ENCODE measurements at places on chromosomes 1 and 21.
A peak's percentile ranks its signal among the peaks of the same experiment; 100 is the strongest.

DNA sequence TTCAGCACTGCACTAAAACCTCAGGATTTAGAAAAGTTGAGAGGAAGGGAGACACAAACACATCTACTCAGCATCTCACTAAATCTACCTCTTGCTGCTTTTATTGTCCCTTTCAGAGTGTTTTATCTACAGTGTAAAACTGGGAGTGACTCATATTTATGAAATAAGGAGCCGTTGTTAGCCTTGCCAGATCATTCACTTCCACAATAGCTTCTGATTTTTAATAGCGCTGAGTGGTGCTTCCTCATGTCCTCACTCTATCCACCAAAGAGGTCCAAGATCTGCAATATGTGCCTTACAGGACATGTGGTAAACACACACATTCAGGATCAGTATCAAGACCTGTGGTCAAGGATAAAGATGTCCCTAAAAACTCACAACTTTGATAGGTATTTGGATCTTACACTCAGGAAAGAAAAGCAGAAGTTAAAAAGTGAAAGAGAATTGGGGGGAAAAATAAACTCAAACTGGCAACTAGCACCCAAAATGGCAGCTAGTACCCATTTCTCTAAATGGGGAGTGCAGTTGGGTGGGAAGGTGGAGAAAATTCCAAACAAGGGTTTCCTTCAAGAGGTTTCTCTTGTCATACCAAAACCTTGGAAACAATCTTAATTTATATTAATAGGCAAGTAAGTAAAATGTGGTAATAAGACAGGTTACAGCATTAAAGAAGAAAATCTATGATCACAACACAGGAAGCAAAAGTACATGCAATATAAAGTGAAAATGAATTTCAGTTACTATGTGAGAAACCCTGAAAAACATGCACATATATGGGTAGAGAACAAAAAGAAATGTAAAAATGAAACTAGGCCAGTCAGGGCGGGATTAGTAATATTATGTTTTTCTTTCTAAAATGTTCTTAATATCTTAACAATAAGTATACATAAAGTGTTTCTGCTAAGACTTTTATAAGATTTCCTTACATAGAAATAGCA lies 15.9 kb downstream of the DUSP10 start:
- DNase-seq, result peak; percentile 41

DNA sequence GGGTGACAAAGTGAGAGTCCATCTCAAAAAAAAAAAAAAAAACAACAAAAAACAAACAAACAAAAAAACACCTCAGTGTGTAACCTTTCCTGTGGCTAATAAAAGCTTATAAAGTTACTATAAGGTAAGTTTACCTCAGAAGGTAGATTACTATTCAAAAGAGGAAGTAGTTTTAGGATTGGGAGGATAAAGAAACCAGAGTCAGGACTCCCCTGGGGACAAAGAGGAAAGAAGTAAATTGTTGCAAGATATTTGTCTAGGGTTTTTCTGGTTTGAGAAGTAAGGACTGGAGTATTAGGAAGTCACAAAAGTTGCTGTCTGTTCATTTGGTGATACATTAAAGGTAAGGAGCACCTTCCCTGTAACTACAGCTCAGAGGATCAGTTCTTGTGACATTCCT lies 23.8 kb upstream of the CENPF start:
- no peak for DNase-seq

GRCh38 chr1:46708121-46708520 lies 10.8 kb downstream of the EFCAB14 start:
- DNase-seq, result no peak

DNA sequence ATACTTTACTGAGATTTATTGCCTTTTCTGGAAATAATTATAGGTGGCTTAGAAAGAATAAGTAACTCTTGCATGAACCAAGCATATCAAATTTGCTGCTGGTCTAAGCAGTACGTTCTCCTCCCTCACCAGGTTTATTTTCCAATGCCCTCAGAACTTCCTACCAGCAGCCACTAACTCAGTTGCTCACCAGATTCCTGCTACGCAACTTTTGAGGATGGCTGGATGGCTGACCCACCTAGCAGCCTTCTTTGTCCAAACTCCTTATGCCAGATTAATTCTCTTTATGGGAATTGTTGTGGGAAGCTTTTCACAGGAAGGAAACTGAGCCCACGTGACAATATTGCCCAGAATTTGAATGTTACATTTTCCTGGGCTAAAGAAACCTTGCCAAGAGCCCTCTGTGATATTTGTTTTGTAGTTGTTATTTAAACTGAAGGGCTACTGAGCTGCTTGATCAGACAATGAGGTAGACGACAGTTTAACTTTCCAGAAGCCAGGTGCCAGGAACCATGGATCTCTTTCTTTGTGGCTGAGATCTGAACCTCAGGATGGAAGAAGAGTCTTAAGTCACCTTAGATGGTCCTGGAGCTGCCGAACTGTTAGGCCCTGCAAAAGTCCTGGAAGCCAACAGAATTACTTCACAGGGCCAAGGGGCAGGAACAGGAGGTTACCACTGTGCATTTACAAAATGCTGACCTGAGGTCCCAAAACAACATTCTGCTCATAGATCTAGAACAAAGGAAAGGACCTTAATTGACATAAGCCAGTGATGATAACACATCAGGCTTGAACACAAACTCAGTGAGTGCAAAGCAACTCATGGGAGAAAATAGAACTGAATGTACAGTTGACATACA lies 85.5 kb upstream of the ATP1A1 start:
- no peak for DNase-seq

- peak; percentile 82 for DNase-seq
Observed at GRCh38 chr21:33266050-33266788, at the start of gene IL10RB. TSS of gene IL10RB (plus strand) at chr21:33266367. CDS start at chr21:33266466, 99 bp downstream.

DNA sequence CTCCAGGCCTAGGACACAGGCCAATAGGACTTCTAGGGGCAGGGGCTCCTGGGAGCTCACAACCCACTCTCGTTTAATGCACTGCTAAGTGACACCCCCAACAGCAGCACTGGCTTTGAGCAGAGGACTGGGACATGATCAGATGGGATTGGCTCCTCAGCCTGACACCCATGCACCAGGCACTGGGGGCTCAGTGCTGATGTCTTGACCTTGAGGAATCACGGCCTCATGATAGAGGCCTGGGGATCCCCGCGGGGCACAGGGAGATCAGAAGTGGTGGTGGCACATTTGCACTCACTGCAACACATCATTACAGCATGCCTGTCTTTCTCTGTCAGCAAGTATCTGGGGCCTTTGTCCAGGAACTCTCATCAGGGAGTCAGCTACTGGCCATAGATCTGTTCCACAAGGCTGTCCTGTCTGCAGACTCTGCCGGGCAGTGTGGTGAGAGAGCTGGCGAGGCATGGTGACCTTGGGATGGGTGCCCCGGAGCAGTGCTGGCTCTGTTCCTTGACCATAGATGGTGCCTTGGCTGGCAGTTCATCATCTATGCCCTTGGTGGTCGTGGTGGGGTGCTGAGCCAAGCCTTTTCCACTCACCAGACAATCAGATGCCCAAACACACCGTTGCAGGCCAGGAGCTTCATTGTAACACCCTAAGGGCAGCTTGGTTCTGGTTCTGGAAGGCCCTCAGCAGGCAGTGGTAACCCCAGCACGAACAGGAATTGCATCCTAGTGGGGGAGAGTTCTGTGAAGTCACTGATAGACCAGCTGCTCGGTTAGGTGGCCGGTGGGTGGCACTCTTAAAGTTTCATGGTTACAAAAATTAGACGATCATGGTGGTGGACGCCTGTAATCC lies 22.2 kb upstream of the PARP1 start:
- DNase-seq, result no peak

DNA sequence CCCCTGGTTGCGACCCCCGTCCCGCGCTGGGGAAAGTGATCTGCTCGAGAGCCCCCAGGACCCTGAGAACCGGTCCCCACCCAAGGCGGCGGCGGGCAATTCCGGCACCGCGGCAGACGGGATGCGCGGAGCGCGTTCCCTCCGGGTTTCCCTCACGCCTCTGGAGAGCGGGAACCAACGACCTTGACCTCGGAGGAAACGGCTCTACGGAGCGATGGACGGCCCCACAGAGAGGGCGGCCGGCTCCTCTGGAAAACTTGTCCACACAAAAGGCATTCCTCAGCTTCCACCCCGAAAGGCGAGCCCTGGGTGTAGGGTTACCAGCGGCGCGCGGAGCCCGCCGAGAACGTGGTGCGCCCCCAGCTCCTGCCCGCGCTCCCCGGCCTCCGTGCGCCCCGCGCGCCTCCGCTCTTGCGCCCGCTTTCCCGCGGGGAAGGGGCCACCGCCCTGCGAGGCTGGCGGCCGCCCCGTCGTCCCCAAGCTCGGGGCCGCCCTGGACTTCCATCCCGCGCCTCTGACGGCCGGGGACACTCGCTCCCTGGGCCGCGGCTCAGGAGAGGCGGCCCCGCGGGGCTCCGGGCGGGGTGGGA lies 391 bp upstream of the KIAA1614 start:
- peak; percentile 70 for DNase-seq

GRCh38 chr1:94160811-94161210 lies 39.9 kb upstream of the ABCA4 start:
- DNase-seq, result peak; percentile 87

DNA sequence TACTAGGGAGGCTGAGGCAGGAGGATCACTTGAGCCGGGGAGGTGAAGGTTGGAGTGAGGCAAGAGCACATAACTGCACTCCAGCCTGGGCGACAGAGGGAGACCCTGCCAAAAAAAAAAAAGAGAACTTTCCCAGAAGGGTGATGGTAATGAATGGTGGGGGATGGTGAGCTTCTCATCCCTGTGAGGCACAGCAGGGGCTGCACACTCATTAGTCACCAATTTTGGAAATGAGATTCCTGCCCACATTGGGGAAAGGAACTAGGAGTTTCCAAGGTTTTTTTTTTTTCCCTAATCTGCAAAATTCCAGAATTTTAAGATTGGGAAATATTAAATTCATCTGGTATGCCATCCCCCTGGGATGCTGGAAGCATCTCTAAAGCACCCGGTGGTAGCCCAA lies 50.2 kb upstream of the SSBP3 start:
- DNase-seq, result no peak

DNA sequence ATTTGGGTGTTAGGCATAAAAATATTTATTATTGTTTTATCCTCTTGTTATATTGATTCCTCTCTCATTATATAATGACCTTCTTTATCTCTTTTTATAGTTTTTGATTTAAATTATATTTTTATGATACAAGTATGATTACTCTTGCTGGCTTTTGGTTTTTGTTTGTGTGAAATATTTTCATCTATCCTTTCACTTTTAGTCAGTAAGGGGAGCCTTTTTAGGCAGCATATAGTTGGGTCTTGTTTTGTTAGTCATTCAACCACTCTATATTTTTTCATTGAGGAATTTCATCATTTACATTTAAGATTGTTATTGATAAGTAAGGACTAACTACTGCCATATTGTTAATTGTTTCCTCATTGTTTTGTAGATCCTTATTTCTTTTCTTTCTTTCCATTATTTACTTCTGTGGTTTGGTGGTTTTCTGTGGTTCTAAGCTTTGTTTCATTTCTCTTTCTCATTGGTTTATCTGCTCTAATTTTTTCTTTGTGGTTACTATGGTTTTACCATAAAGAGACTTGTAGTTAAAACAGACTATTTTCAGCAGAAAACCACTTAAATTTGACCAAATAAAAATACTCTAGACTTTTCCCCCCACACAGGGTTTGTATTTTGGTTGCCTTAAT lies 593.1 kb downstream of the NUF2 start:
- no peak for DNase-seq

DNA sequence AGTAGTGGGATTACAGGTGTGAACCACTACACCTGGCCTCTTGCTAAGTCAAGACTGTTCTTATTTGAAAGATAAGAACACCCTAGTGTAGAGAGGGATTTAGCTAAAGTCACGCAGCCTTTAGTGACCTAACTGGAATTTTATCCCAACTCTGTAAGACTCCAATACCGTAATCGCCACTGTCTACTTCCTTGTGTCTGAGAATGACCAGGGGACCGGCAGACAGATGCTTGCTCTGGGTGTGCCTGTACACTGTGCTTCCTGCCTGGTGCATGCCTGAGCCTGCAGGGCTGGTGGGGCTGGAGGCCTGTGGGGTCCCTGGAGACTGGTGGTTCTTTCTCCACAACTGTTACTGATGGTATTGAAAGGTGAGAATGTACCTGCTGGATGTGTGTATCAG lies 15.3 kb downstream of the MFSD2A start:
- DNase-seq, result no peak

DNA sequence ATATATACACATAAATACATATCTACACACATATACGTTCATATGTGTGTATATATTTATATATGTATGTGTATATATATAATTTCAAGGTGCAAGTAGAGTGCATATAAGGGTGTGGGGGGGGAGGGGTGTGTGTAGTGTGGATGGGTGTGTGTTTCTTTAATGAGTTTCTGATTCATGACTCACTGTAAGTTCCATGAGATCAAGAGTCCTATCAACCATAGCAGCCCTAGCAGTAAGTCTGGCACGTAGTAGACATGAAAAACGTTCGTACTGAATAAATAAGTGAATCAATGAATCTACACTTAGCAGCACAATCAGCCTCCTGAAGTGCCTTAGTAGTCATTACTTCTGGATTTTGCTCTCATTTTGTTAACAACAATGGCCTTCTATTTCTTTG lies 61.9 kb upstream of the KRTAP11-1 start:
- DNase-seq, result peak; percentile 1

- DNase-seq, result no peak
Observed at GRCh38 chr21:36245115-36245514, 74.9 kb upstream of the MORC3 start.

Measured in astrocyte of the hippocampus (primary cell).